Testis (tissue), 5 donors: ENCODE measurements at places on chromosomes 3 and 15. TPM values are rescaled to one million over a fixed set of nuclear protein-coding genes. Genes with fewer than 3 reads are reported as not detected.

Gene ZIC1
- total RNA-seq, result 3.5 TPM

Gene CCDC54
- 107 TPM for total RNA-seq

Gene PTH1R
- total RNA-seq, result 8.4 TPM

Gene SEMA6D
- 4.3 TPM for total RNA-seq

Gene GOLGA6D
- 13.1 TPM for total RNA-seq

- no peaks in the 10 kb centered on the region for H3K4me1 ChIP-seq
- H3K27ac ChIP-seq, result no peak overlapping the region
- no peaks in the 10 kb centered on the region for H3K27me3 ChIP-seq
- DNase-seq, result no peak
- no peaks in the 10 kb centered on the region for H3K36me3 ChIP-seq
These were observed 11.4 kb upstream of the USF3 start for GRCh38 chr3:113707835-113708234.

- H3K4me3 ChIP-seq, result no peak overlapping the region
- no peaks in the 10 kb centered on the region for H3K27me3 ChIP-seq
These were observed 2.6 kb upstream of the WWTR1 start for GRCh38 chr3:149660462-149660861.

GRCh38 chr3:189710620-189711402 lies 79.6 kb downstream of the TP63 start:
- no peaks in the 10 kb centered on the region for H3K27me3 ChIP-seq
- H3K4me3 ChIP-seq, result no peak overlapping the region
- no peaks in the 10 kb centered on the region for H3K36me3 ChIP-seq
- H3K27ac ChIP-seq, result no peak overlapping the region

DNA sequence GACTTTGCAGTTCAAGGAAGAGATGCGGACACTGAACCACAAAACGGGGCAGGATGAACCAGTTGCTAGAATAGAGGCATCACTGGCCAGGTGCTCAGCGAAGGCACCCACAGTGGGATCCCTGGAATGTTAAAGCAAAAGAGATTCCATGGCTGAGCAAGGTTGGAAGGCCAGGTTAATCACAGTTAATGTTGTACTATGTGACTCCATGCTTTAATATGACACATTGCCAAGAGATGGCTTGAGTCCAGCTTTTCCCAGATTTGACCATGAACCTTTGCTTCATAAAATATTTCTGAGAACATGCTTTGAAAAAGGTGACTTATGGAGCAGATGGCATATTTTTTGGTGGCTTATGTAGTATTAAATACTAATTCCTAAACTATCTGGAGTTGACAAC lies 76.2 kb upstream of the CMTM7 start:
- H3K27ac ChIP-seq, result no peak overlapping the region
- H3K4me1 ChIP-seq, result no peaks in the 10 kb centered on the region
- H3K27me3 ChIP-seq, result no peaks in the 10 kb centered on the region
- no peaks in the 10 kb centered on the region for H3K36me3 ChIP-seq

- no peak for DNase-seq
- H3K4me3 ChIP-seq, result no peak overlapping the region
- H3K27ac ChIP-seq, result no peak overlapping the region
- H3K36me3 ChIP-seq, result no peaks in the 10 kb centered on the region
These were observed 22.2 kb upstream of the DYNC1LI1 start for GRCh38 chr3:32592696-32593353.
